ENCODE measurements at places on chromosomes 7 and 10.
A peak's percentile ranks its signal among the peaks of the same experiment; 100 is the strongest.

GRCh38 chr10:1103551-1103950, 47.4 kb downstream of the WDR37 start:
- DNase-seq, result no peak

- DNase-seq, result no peak
Observed at GRCh38 chr10:31771331-31771831, 157.2 kb downstream of the ARHGAP12 start.

- DNase-seq, result peak; percentile 77
Observed at GRCh38 chr10:26780793-26781601, 79.8 kb downstream of the ABI1 start.

DNA sequence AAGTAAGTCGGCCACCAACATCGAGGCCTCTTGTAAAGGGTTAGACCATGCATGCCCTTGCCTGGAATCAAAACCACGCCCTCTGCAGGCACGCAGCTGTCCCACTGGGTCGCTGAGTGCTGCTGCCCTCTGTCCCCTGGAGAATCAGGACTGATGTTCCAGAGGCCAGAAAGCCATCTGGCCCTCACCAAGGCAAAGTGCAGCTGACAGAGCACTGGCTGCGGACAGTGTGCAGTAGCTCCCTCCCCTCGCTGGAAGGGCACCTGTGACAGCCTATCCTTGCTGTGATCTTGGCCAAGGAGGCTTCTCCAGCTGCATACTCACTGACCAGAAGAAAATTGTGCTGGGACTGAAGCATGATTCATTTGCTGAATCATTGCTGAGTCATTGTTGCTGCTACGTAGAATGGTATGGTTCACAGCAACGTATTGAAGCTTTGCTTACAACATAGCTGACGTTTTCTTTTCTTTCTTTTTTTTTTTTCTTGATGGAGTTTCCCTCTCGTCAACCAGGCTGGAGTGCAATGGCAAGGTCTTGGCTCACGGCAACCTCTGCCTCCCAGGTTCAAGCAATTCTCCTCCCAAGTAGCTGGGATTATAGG, 30.4 kb downstream of the DDC start:
- DNase-seq, result peak; percentile 91

DNA sequence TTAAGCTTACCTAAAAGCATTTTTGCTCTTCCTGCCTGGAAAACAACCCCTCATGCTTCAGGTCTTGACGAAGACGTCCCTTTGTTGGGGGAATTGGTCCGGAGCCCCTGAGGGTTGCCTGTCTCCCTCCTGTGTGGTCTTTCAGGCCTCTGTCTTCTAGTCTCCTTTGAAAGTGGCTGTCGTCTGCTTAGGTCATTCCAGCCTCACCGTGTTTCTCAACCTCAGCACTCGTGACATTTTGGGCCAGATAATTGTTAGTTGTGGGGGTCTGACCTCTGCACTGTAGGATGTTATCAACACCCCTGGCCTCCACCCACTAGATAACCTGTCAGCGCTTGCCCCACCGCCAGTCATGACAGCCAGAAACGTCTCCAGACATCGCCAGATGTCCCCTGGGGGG, 219.1 kb downstream of the TCF7L2 start:
- DNase-seq, result no peak

DNA sequence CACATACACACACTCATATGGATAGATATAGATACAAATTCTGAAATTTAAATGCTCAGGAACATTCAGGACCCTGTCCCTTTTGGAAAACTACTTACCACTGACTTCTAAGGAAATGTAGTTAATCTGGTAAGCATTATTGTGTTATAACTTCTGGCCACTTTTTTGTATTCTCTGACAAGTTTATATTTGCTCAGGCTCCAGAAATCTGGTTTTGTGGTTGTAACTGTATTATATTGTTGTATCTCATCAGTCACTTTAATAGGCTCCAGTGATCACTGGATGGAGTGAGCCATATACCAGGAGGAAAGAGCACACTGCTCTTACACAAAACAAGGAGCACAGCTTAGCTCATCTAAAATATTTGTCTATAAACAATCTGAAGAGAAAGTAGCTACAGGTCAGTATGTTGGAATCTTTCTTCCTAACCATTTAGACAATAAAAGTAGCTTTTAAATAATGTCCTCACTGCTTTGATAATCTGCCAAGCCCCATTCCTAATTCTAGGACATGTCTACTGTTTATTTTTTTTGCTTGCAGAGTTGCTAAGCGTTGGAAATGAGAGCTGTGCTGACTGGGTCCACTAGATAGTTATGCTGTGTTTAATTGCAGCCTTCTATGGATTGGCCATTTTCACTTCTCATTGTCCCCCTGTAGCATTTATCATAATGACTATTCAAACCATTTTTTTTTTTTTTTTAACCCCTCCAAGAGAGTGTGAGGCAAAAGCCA, 43.8 kb downstream of the SMNDC1 start:
- no peak for DNase-seq

- DNase-seq, result no peak
Observed at GRCh38 chr10:127715782-127716378, 21.1 kb upstream of the FOXI2 start.

- peak; percentile 10 for DNase-seq
Observed at GRCh38 chr10:123156078-123156477, 1.9 kb downstream of the BUB3 start.

- DNase-seq, result no peak
Observed at GRCh38 chr10:87058171-87058570, 36.5 kb downstream of the GLUD1 start.

DNA sequence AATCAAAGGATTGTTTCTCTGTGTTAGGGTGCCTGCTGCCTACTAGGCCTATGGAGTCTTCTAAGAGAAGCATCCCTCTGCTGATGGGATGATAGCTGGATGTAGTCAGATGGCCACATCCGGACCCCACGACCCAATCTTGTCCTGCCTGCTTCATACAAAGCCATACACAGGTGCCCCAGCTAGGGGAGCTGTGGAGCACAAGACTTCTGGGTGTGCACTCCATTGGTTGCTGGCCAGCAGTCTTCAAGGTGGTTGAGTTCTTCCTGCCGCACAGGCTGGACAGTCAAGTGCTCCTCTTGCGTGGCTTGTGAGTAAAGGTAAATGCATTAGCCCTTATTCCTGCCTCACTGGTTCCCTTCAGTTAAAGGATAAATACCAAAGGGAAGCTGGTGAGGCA, 120.2 kb downstream of the TEX36 start:
- DNase-seq, result no peak

DNA sequence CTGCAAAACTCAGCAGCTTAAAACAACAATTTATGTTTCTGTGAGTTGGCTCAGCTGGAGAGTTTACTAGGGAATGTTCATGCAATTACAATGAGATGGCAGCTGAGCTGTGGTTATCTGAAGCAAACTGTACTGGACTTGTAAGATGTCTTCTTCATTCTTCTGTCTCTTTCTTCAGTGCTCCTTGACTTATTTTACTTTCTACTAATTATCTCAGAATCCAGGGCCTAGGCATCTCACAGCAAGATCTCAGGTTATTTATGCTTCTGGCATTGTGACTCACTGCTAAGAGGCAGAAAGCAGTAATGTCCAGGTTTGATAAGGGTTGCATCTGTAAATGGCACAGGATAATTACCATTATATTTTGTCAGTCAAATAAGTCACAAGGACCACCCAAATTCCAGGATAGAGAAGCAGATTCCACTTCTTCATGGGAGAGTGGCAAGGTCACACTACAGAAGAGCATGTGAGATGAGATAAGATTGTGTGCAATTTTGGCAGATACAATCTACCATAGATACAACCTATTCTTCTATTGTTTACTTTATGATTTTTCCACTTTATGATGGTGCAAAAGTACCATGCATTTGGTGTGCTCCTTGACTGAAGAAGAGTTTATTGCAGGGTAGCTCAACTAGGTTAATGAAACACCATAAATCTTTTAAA, 16.8 kb downstream of the VIM start:
- DNase-seq, result no peak

- no peak for DNase-seq
Observed at GRCh38 chr7:44664780-44665461, 58.5 kb downstream of the OGDH start.

- no peak for DNase-seq
Observed at GRCh38 chr10:79188154-79188965, 119.6 kb downstream of the ZMIZ1 start.

DNA sequence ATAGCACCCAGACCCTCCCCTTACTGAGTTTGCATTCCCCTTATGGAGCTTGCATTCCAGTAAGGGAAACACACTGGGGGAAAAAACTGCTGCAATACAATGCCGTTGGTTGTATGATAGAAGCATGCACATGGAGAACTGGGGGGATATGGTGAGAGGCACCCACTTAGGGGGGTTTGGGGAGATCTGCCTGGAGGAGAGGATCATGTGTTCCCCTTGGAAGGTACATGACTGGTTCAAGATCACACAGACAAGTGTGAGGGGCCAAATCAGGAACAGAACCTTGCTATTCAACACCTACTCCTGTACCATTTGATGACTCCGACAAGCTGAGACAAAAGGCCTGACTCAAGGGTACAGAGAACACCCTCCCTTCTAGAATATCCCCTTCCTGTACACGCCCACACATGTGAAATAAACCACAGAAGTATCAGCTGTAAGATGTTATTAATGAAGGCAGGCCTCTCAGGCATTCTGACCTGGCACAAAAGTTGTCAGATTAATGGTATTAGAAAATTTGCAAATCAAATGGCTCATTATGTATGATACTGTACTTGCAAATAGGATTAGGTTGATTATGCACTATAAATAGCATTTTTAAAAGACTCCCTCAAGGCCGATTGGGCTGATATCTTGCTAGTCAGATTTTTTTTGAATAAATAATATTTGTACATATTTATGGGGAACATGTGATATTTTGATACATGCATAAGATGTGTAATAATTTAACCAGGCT, 122.2 kb downstream of the NPY start:
- no peak for DNase-seq

GRCh38 chr10:123781324-123781900, 110.2 kb downstream of the CPXM2 start:
- no peak for DNase-seq

Data from AG09309 (cell line).